ENCODE measurements at places on chromosomes 13 and 19.

GRCh38 chr13:99296398-99296797, 10.8 kb downstream of the GPR183 start:
- DNase-seq: no peak

- no peak for DNase-seq
These were observed 71.6 kb downstream of the MUC16 start for GRCh38 chr19:8938576-8938975.

- no peak for DNase-seq
These were observed 7.5 kb upstream of the TM6SF2 start for GRCh38 chr19:19280561-19280960.

GRCh38 chr13:37914781-37915391, 45.3 kb upstream of the TRPC4 start:
- DNase-seq: no peak

DNA sequence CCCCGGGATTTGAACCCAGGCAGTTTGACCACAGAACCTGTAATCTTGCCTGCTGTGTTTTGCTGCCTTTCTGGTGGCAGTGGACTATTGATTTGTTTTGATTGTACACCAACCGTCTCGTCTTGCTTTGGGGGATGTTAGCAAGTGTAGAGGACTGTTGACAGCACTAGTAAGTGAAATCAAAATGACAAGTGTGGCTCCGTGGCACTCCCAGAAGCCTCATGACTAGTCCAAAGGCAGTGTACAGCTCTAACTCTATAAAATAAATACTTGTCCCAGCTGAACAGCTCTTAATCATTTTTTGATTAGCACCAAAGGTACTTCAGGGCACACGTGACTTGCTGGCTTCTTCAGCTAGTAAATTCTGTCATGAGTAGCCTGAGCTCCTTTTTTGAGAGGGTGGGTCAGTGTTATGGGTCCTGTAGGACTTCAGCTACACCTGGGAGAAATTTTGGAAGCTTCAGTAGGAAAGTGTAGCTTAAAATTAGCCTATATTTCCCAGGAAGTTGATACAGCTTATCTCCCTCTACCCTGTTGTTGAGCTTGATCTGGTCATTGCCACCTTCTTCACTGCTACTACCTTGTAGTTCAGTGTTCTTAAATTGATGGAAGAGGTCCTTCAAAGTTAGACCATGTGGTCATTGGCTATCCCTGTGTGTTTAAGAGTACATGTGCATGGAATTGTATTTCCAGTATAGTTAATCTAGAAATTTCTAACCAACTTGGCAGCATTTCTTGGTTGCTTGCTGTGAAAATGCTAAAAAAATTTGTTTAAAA, 15.1 kb downstream of the TM9SF2 start:
- DNase-seq: no peak

- DNase-seq: no peak
These were observed 973.7 kb downstream of the UQCRFS1 start for GRCh38 chr19:28239270-28239669.

- peak; percentile 35 for DNase-seq
These were observed at the start of gene ENOX1 for GRCh38 chr13:43786766-43787517. ENOX1 (minus strand) TSS chr13:43786972.

GRCh38 chr19:34041925-34042521, 130.3 kb upstream of the LSM14A start:
- peak; percentile 71 for DNase-seq

DNA sequence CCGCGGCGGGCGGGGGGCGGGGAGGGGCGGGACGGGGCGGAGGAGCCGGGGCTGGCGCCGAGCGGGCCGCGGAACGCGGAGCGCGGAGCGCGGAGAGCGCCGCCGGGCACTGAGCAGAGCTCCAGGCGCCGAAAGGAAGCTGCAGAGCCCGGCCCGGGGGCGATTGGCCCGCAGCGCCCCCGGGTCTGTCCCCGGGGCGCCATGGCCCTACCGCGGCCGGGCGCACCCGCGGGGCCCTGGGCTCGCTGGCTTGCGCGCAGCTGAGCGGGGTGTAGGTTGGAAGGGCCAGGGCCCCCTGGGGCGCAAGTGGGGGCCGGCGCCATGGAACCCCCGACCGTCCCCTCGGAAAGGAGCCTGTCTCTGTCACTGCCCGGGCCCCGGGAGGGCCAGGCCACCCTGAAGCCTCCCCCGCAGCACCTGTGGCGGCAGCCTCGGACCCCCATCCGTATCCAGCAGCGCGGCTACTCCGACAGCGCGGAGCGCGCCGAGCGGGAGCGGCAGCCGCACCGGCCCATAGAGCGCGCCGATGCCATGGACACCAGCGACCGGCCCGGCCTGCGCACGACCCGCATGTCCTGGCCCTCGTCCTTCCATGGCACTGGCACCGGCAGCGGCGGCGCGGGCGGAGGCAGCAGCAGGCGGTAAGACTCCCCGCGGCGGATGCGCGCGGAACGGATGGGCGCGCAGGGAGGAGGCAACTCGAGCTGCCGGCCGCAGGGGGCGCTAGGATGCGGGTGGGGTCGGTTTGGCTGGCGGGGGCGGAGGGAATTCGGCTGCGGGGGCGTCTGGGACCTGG, at the start of gene PDE4A:
PDE4A (plus strand) TSS at position 95 of the 796 bp plus-strand sequence; CDS start at position 322, 227 bp downstream.
- DNase-seq: peak; percentile 83

GRCh38 chr19:11612816-11613511, 15.7 kb downstream of the ZNF627 start:
- DNase-seq: no peak

DNA sequence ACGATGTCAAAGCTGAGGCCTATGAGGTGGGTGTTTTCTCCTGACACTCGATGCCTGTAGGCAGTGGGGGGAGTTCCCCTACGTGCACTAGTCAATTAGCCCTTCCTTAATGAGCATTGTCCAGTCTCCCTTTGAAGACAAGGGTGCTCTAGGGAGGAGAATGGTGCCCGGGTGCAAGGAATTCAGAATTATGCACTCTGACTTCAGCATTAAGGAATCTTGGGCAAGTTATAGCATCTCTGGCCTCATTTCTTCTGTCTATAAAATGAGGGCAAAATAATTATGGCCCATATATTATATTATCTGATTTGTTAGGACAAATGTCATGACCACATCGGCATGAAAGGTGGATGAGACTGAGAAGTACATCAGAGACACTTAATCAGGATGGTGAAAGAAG, 82.1 kb upstream of the SLC7A1 start:
- no peak for DNase-seq

Data from stimulated activated naive CD8-positive, alpha-beta T cell treated with anti-CD3 and anti-CD28 coated beads, Interleukin-15, amount 100 ng/mL, for 72 hours (primary cell).